ENCODE measurements at places on chromosomes 11 and 22. TPM values are rescaled to one million over a fixed set of nuclear protein-coding genes. Genes with fewer than 3 reads are reported as not detected.

- no peaks in the 10 kb centered on the region for H3K27me3 ChIP-seq
- no peaks in the 10 kb centered on the region for H3K36me3 ChIP-seq
- no peak for DNase-seq
- H3K27ac ChIP-seq: peak overlapping the region; percentile 81
These were observed 34.1 kb upstream of the CRTAM start for GRCh38 chr11:122804161-122804560.

DNA sequence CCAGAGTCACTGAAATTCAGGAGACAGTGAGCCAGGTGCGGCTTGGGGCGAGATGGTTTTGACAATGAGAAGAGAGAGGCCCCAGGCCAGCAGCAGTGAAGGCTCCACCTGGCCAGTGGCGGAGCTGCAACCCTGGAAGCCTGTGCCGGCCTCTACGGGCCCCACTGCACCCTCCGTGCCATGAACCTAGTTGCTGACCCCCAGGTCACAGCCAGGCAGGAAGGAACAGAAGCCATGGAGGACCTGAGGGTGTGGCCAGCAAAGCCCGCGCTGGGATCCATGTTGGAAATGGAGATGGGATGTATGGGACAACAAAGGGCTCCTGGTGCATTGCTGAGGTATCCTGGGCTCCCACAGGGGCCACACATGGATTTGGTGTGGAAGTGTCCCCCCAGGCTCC is 1528.5 kb downstream of the BRD1 start:
- no peaks in the 10 kb centered on the region for H3K4me1 ChIP-seq
- no peak for DNase-seq
- H3K27me3 ChIP-seq: peaks cover 28% of the 10 kb centered on the region

DNA sequence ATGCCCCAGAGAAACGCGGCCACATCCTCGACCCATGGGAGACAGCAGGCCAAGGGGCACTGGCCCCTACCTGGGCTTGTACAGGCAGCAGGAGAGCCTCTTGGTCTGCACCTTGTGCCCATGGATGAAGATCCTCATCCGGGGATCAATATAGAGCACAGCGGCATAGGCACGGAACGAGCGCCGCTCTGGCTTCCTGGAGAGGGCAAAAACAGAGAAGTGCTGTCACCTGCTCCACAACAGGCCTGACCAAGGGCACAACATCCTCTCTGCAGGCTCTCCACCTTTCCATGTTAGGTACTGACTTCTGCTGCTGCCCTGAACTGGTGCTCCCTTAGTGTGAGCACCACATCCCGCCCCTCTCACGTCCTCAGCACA is 27.2 kb downstream of the MORC2 start:
- no peak overlapping the region for H3K27ac ChIP-seq
- peaks cover 12% of the 10 kb centered on the region for H3K4me1 ChIP-seq

GRCh38 chr22:36928196-36928595 is 14.8 kb downstream of the CSF2RB start:
- no peak for DNase-seq
- H3K4me3 ChIP-seq: no peak overlapping the region

DNA sequence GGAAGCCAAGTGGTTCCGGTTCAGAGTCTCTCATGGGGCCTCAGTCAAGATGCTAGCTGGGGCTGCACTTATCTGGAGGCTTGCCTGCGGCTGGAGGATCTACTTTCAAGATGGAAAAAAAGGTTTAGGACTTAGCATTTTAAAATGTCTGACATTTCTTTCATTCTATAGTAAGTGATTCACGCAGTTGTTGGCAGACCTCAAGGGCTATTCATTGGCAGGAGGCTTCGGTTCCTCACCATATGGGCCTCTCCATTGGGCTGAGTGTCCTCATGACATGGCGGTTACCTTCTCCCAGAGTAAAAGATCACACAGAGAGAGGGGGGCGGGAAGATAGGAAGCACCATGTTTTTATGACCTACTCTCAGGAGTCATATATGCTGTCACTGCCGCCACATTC is 298.0 kb upstream of the PLET1 start:
- H3K27ac ChIP-seq: no peak overlapping the region
- no peaks in the 10 kb centered on the region for H3K36me3 ChIP-seq
- H3K4me3 ChIP-seq: no peak overlapping the region
- H3K4me1 ChIP-seq: no peaks in the 10 kb centered on the region
- DNase-seq: no peak
- no peaks in the 10 kb centered on the region for H3K27me3 ChIP-seq

- no peaks in the 10 kb centered on the region for H3K27me3 ChIP-seq
- peak overlapping the region; percentile 95 for H3K27ac ChIP-seq
- no peak overlapping the region for H3K4me3 ChIP-seq
- no peaks in the 10 kb centered on the region for H3K36me3 ChIP-seq
These were observed 267.0 kb downstream of the TBC1D22A start for GRCh38 chr22:47029244-47030074.

- H3K36me3 ChIP-seq: no peaks in the 10 kb centered on the region
- DNase-seq: no peak
- peak overlapping the region; percentile 59 for H3K27ac ChIP-seq
- H3K4me1 ChIP-seq: peaks cover 50% of the 10 kb centered on the region
These were observed 32.0 kb downstream of the PDE2A start for GRCh38 chr11:72642043-72642883.

GRCh38 chr11:28834877-28835276 is 726.7 kb downstream of the METTL15 start:
- H3K27ac ChIP-seq: no peak overlapping the region
- H3K27me3 ChIP-seq: no peaks in the 10 kb centered on the region
- H3K4me3 ChIP-seq: no peak overlapping the region
- H3K36me3 ChIP-seq: no peaks in the 10 kb centered on the region
- no peak for DNase-seq

DNA sequence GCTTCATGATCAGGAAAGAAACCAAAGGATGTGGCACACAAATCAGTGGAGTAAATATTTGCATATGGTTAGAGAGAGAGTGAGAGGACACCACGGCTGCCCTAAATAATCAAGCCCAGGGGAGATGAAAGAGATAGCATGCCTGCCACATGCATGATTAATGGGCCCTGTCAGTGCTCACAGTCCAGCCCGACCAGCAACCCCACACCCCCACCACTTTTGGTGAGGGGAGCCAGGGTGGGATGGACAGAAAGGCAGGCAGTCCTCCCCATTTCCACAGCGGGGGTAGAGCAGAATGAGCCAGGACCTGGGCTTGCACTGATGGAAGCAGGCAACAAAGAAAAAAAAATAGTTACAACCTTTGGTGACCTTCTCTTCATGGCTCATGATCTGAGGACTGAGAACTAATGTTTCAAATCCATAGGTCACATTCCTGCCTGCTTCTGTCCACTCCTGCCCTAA is 545.0 kb downstream of the ETS1 start:
- peaks cover 17% of the 10 kb centered on the region for H3K27me3 ChIP-seq
- no peaks in the 10 kb centered on the region for H3K36me3 ChIP-seq
- H3K4me1 ChIP-seq: no peaks in the 10 kb centered on the region

DNA sequence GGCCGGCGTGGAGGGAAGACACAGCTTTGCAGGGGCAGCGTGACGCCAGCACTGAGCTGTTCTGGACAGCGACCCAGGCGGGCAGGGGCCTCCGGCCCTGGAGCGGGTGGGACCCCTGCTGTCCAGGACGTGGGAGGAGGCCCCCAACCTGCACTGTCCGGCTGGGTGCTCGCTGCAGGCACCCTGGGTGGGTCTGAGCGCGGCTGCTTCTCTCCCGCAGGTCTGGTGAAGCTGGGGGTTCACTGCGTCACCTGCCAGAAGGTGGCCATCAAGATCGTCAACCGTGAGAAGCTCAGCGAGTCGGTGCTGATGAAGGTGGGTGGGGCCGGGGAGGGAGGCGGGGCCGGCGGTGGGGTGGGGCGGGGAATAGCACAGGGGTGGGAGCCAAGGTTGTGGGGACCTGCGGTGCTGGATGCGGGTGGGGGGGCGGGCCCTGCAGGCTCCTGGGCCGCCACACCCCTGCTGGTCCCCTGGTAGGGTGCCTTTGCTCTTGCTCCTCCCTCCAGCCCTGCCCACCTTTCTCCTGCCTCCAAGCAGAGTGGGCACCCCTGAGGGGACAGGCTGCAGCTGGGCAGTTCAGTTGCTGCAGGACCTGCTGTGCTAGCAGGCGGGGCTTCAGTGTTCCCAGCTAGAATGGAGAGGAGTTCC is 46.2 kb downstream of the BRSK2 start:
- H3K4me3 ChIP-seq: no peak overlapping the region
- H3K36me3 ChIP-seq: no peaks in the 10 kb centered on the region

- H3K27me3 ChIP-seq: no peaks in the 10 kb centered on the region
- no peak overlapping the region for H3K4me3 ChIP-seq
- no peak overlapping the region for H3K27ac ChIP-seq
- no peaks in the 10 kb centered on the region for H3K4me1 ChIP-seq
- DNase-seq: no peak
These were observed 500.8 kb downstream of the INSC start for GRCh38 chr11:15615398-15616096.

GRCh38 chr11:100484948-100485347 is 202.1 kb upstream of the ARHGAP42 start:
- H3K4me3 ChIP-seq: no peak overlapping the region
- H3K36me3 ChIP-seq: no peaks in the 10 kb centered on the region
- H3K4me1 ChIP-seq: peaks cover 16% of the 10 kb centered on the region
- H3K27ac ChIP-seq: no peak overlapping the region
- no peak for DNase-seq

- no peak for DNase-seq
- no peak overlapping the region for H3K27ac ChIP-seq
- no peaks in the 10 kb centered on the region for H3K36me3 ChIP-seq
- H3K4me1 ChIP-seq: no peaks in the 10 kb centered on the region
- no peak overlapping the region for H3K4me3 ChIP-seq
These were observed 271.9 kb downstream of the ST3GAL4 start for GRCh38 chr11:126627421-126627820.

GRCh38 chr11:92396133-92396532 is 171.5 kb downstream of the FAT3 start:
- H3K36me3 ChIP-seq: no peaks in the 10 kb centered on the region
- H3K4me1 ChIP-seq: no peaks in the 10 kb centered on the region
- no peaks in the 10 kb centered on the region for H3K27me3 ChIP-seq
- H3K4me3 ChIP-seq: no peak overlapping the region

DNA sequence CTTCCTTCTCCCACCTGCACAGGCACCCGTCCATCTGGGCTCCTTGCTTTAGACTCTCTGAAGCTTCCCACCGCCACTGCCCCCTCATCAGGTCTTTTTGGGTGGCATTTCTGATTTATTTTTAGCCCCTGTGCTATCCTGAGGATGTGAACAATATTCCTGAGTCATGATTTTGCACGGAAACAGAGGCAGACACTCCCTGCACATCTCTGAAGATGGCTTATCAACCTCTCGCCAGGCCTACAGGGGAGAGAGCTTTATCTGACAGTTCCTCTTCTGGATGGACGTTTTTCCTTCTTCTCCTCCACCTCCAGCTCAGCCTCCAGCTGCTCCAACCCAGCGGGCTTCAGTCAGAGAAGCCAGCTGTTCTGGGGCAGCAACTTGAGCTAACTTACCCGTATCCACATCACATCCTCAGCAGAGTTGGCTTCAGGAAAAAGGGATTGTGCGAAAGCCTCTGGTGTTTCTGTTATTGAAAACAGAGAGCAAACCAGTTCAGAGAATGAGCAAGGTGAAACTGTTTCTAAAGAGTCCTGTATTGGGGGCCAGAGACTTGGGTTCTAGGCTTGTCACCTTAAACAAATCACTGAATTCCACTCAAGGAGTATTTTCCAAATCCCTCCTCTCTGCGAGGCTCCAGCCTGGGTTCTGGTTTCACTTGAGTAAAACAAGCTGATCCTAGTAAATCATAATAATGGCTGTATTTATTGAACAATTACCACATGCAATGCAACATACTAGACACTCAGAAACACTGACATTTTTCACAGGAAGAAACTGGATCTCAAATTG is 33.1 kb upstream of the ETS1 start:
- H3K36me3 ChIP-seq: no peaks in the 10 kb centered on the region
- H3K4me3 ChIP-seq: no peak overlapping the region
- no peaks in the 10 kb centered on the region for H3K27me3 ChIP-seq
- DNase-seq: no peak
- no peaks in the 10 kb centered on the region for H3K4me1 ChIP-seq

- H3K27ac ChIP-seq: peak overlapping the region; percentile 98
- no peak for DNase-seq
- peak overlapping the region; percentile 90 for H3K4me3 ChIP-seq
- H3K27me3 ChIP-seq: no peaks in the 10 kb centered on the region
These were observed 1.8 kb downstream of the MTA2 start for GRCh38 chr11:62599901-62600300.

- no peak for DNase-seq
- no peak overlapping the region for H3K4me3 ChIP-seq
- no peaks in the 10 kb centered on the region for H3K4me1 ChIP-seq
- no peak overlapping the region for H3K27ac ChIP-seq
These were observed 21.4 kb downstream of the PATL1 start for GRCh38 chr11:59647245-59647980.

DNA sequence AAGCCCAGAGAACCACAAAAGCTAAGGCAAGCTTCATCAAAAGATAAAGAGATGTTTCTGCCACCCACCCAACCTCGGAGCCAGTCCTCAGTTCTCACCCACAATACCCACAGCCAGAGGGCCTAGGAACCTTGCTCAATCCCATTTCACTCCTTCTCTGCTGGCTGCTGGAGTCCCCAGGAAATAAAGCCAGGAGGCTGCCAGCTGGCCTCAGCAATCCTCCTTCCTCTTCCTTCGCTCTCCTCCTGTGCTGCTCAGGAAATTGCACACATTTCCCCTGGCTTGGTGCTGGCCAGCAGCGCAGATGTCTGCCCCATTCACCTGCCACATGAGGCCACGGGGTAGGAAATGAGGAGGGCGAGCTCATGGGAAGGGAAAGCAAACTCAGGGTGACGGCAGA is 91.8 kb upstream of the LDLRAD3 start:
- H3K27me3 ChIP-seq: peaks cover 8% of the 10 kb centered on the region
- no peak overlapping the region for H3K27ac ChIP-seq
- no peak for DNase-seq
- no peak overlapping the region for H3K4me3 ChIP-seq
- H3K36me3 ChIP-seq: no peaks in the 10 kb centered on the region

- no peak overlapping the region for H3K4me3 ChIP-seq
- H3K36me3 ChIP-seq: no peaks in the 10 kb centered on the region
- H3K27me3 ChIP-seq: no peaks in the 10 kb centered on the region
- H3K27ac ChIP-seq: no peak overlapping the region
- H3K4me1 ChIP-seq: no peaks in the 10 kb centered on the region
These were observed 5.1 kb downstream of the OR10V1 start for GRCh38 chr11:59708537-59708936.

GRCh38 chr22:40043081-40043480 is 48.3 kb downstream of the FAM83F start:
- H3K27me3 ChIP-seq: no peaks in the 10 kb centered on the region
- H3K36me3 ChIP-seq: no peaks in the 10 kb centered on the region
- no peak for DNase-seq

- no peak overlapping the region for H3K27ac ChIP-seq
- no peak overlapping the region for H3K4me3 ChIP-seq
- H3K36me3 ChIP-seq: no peaks in the 10 kb centered on the region
- no peaks in the 10 kb centered on the region for H3K4me1 ChIP-seq
- H3K27me3 ChIP-seq: no peaks in the 10 kb centered on the region
These were observed 19.9 kb downstream of the MMP10 start for GRCh38 chr11:102760344-102761035.

- no peak for DNase-seq
- no peaks in the 10 kb centered on the region for H3K27me3 ChIP-seq
- no peak overlapping the region for H3K27ac ChIP-seq
These were observed 1145.1 kb downstream of the LRRC4C start for GRCh38 chr11:40314327-40314726.

Gene TRPM5
- total RNA-seq: not detected

Gene RPS13
- 1,278 TPM for total RNA-seq

Gene C11orf86
- not detected for total RNA-seq

Gene CRYBB2
- not detected for total RNA-seq

Gene BIRC3
- 6.9 TPM for total RNA-seq

Gene TMX2
- 82.0 TPM for total RNA-seq

Gene KLHDC7B
- 0.42 TPM for total RNA-seq

Gene OR5A1
- total RNA-seq: not detected

Gene MS4A1
- not detected for total RNA-seq

Gene NCR3LG1
- total RNA-seq: 3.2 TPM

Gene OR10A2
- not detected for total RNA-seq

Data from esophagus squamous epithelium (tissue), 5 donors.